ENCODE measurements at places on chromosomes 6 and 20.

DNA sequence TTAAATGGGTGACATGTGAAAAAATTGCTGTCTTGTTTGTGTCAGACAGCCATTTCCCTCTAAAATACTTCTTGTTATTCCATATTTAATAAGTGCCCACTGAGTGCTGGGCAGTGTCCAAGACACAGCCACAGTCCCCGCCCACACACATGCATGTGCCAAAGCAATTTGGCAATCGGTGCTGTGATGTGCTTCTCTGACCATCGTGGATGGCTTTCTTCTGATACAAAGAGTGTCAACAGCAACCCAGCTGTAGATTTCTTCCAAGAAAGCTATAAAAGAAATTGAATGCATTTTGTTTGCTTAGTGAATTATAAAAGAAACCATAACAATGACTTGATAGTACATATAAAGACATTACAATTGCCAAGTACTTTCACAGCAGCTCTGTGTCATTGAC, 140.5 kb upstream of the ATXN1 start:
- no peak for DNase-seq

DNA sequence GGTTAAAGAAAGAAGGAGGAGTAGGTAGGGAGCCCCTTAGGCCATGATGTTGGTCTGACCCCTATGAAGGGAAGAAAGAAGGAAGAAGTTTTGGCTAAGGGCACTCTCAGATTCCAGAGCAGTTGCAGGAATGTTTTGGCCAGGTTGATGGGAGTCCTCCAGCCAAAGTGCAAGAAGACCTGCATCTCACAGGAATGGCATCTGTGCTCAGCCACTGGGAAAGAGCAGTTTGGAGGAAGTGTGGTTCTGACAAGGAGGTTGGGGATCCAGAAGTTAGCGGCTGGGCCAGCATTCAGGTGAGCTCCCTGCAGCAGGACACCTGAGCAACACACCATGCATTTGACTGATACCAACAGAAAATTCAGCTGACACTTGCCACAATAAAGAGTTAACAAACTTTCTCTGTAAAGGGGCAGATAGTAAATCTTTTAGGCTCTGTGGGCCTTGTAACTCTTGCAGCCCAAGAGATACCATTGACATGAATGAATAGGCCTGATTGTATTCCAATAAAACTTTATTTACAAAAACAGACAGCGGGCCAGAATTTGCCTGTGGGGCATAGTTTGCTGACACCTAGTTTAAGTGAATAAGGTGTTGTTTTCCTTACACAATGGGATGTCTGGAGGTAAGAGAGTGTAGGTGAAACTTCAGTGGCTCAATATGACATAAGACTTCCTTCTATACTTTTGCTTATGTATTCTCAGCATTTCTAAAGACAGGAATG, 71.0 kb downstream of the EDN1 start:
- DNase-seq, result no peak

DNA sequence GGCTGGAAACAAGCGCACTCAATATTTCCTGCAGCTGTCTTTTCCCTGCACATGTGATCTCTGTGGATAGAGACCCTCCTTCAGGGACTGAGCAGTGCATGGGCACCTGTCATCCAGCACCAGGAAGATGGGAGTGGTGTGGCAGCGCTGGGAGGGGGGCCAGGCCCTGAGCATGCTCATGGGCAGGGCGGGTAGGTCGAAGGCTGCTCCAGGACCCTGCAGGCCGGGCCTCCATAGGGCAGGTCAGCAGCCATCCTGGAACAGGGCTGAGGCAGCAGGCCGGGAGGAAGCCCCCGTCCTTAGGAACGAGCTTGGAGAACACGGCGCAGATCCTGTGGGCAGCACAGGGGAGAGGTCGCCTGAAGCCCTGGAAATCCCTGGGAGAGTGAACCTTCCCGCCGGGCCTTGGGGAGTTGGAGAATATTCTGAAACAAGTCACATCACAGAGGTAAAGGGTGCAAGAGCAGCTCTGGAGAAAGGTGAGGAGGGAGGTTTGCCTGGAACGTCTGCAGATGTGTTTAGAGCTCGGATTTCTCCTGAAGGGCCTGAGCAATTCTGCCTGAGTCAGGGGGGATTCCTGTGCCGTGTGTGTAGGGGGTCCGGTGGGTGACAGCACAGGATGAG, 133.2 kb downstream of the SMOC2 start:
- DNase-seq, result no peak

GRCh38 chr6:44920952-44921491, 407.1 kb upstream of the RUNX2 start:
- no peak for DNase-seq

DNA sequence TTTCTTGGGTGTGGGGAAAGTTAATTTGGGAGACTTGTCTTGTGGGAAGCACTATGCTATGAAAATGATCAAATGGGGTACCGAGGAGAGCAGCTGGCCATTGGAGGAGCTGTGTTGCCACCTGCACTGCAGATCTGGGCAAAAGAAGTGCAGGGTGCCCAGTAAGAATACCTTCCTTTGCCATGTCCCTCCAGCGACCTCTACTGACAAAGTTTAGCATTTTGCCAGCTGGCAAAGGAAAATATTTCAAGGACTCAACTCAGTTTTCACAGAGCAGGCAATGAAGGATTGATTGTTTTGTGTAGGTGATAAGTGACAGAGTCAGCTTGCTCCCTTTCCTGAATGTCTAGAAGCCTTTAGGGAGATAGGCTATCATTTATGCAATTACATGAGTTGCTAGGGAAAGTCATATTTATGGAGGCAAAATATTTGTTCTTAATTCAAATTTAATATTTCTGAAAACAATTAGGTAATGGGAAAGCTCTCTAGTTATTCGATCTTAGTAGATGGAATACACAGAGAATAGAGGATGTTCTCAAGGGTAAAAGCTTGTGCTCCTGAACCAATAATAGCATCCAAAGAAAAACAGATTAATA, 118.4 kb downstream of the FARS2 start:
- peak; percentile 58 for DNase-seq

DNA sequence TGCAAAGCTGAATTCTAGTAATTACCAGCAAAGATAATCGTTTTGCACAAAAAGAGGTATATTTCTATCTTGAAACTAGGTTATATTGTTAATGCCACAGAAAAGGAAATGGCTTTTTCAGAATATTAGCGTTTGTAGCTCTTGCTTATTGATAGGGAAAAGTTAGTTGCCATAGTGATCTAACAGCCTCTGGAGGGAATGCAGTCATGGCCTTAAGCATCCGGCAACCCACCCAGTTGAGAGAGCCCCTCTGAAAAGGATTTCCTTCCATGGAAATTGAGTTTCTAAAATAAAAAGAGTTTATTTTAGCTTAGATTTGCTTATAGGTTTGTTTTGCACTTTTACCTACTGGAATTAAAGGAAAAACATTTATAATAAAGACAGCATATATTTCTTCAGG, 224.5 kb downstream of the BCKDHB start:
- no peak for DNase-seq

DNA sequence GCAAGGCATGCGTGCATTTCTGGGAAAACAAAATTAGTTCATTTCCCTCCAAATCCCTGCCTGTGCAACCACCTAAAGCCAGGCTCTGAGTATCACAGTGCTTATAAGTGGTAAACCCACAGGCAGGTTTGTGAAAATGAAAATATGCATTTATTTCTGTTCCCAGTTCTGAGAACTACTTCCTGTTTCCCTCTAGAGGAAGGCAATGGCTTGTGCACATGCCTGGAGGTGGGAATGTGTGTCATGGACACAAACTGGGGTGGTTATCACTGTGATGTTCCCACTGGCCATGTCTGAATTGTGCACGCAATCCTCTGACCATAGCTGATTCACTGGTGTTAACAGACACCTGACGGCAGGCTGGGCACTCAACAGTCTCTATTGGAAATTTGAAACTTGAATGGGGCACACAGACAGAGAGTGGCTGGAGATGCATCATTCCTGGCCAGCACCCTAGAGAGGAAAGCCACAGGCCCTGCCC, 26.3 kb downstream of the FAM110A start:
- DNase-seq, result no peak

DNA sequence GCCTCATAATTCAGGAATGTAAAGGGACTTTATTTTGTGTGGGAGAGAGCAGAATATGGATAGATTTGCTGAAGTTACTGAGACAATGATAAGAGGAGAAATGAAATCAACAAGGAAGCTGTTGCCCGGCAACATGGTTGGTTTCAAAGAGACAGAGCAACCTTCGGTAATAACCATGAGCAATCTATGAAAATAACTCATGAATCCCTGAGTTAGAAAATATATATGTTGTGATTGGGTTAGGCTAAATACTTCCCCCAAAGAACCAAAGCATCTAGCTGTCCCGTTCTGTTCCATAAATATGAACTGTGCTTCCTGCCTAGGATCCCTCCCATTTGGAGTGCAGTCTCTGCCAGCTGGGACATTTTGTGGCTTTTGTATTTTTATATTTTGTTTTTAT, 23.1 kb downstream of the SERPINB1 start:
- DNase-seq, result no peak

GRCh38 chr6:163712981-163713380, 298.5 kb downstream of the QKI start:
- DNase-seq, result no peak

GRCh38 chr6:38184585-38185080, 365.1 kb downstream of the ZFAND3 start:
- peak; percentile 21 for DNase-seq

GRCh38 chr6:96162711-96163120, 146.9 kb downstream of the FUT9 start:
- no peak for DNase-seq

DNA sequence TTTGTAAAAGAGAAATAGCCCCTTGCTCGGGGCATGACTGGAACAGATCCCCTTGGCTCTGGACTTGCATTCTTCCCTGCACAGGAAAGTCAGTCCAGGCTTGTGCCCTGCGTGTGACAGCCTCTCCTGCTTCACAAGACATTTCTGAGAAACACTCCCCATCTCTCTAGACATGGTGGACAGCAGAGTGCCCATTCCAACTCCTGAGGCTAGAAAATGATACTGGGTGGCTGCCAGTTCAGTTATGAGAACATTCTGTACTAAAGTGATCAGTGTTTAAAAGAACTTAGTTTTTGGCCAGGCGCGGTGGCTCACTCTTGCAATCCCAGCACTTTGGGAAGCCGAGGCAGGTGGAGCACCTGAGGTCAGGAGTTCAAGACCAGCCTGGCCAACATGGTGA, 41.3 kb downstream of the TGM3 start:
- no peak for DNase-seq

DNA sequence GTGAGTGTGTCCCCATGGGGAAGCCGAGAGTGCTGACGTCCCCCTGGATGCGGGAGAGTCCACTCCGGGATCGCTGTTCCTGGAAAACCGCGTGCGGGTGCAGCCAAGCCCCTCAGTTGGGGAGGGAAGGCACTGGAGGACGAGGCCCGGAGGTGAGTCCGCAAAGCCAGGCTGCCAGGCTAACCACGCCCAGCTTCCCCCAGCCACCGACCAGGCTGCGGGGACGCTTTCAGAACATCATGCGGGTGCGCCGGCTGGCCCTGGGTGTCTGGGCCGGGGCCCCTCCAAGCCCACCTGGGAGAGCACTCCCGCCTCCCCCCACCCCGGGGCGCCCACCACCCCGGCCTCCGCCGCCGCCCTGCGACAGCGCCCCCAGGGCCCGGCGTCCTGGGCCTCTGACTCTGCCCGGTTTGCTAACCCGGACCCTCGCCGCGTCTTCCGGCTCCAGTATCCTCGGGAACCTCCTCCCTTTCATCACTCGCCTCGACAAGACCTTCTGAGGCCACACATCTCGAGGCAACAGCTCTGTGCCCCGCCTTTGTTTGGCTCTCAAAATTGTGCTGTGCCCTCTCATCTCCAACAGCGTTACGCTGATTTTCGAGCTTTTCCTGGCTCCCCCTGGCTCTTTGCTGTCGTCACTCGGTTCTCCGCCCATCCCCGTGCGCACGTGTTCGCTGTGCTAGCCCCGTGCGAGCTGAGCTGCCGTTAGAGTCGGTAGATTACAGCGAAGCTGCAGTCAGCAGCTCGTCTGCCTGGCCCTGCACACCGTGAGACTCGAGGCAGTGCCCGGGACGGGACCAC, 47.1 kb upstream of the ENTPD6 start:
- peak; percentile 54 for DNase-seq

DNA sequence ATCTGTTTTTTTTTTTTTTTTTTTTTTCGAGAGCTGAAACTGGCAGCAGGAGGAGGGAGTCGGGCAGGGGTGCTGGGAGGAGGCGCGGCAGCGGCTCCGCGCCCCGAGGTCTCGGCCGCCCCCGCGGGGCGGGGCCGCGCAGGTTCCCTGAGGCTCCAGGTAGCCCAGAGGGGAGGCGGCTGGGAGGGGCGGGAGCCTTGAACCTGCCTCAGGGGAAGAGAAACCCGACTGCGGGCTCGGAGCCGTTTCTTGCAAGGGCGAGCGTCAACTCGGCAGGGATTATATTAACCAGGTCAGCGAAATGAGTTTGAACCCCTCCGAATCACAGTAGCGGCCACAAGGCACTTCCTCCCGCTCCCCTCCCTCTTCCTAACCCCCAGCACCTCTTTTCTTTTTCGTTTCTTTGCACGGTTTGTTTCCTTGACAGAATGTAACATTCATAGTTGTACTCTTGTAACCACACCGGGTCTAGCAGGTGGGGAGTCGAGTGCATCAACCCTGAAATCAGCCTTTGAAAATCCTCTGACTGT, 2.0 kb downstream of the MYB start:
- peak; percentile 90 for DNase-seq

DNA sequence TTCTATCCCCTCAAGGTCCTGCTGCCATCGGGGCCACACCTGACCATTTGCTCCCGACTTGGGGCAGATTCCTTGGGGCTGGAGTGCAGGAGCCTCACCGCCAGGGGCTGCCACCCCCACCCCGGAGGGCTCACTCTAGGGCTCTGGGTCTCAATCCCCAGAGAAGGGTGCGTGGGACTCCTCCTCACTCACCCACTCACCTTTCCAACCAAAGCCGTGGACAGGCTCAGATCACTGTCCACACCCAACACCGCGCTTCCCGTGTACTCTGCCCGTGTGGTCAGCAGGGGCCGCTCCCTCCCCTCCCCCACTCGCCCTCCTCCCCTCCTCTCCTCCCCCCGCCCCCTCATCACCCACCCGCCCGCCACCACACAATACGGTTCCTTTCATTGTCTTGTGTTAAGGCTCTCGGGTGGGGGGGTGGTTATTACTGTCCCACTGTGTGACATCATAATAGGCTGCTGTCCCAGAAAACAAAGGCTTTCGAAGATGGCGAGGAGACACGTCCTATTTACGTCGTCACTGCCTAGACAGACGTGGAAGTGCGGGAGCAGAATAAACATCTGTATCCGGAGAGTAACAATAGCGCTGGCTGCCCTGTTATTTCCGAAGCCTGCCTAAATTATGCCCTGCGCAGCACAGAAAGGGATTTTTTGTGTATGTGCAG, 85.8 kb downstream of the YTHDF1 start:
- no peak for DNase-seq

GRCh38 chr6:37190159-37190535, 20.2 kb downstream of the PIM1 start:
- DNase-seq, result no peak

- no peak for DNase-seq
These were observed 13.6 kb upstream of the MARCKS start for GRCh38 chr6:113843500-113844073.

DNA sequence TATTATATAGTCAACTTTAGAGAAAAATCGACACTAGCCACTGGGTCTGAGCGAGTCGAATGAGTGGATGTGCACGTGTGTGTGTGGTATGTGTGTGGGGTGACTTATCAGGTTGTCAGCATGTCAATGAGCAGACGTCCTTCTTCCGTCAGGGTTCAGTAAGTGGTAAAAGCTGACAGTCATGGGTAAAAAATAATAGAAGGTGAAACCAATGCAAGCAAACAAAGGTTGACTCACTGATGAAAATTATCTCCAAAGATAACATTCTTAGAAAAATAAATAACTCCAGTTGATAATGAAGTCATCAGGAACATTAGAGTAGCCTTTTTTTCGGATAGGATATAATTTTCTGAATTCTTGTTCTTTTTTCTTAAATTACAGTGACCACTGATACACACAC, 243.8 kb upstream of the FOXQ1 start:
- DNase-seq, result no peak

Data from activated CD8-positive, alpha-beta memory T cell treated with anti-CD3 and anti-CD28 coated beads, Interleukin-2, amount 10 ng/mL, durations not matched to agents 7 days and 5 days (primary cell).